ENCODE measurements at places on chromosomes 13 and 19.

- DNase-seq, result no peak
Observed at GRCh38 chr13:79908381-79908780, 427.4 kb downstream of the NDFIP2 start.

GRCh38 chr13:80168089-80168850, 172.7 kb downstream of the SPRY2 start:
- DNase-seq, result no peak

DNA sequence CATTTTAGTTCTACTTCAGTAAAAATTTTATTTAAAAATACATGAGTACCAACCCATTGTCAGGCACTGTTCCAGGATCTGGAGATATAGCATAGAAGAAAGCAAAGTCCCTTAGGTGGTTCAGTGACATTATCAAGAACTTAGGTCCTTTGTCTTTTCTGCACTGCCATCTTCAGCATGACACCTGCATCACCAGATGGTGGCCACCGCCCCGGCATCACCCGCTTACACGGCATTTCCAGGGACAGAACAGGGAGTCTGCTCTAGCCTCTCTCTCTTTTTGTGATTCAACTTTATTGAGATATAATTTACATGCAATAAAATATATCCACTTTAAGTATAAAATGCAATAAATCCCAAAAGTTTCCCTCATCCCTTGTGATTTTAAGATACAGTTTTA, 23.5 kb downstream of the DYRK1B start:
- no peak for DNase-seq

DNA sequence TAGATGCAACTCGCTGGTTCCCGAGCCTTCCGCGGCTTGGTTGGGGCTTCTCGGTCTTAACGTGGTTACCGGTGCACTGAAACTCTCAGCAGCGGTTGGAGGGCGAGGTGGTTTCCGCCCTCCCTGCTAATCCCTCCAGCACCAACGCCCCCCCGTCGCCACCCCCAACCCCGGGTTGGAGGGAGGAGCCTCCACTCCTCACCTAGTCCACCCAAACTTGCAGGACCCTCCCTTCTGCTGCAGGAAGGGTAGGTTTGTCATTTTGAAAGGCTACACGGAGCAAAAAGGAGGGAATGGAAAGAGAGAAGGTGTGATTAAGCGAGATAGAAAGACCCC, 465.0 kb downstream of the ITGBL1 start:
- no peak for DNase-seq

DNA sequence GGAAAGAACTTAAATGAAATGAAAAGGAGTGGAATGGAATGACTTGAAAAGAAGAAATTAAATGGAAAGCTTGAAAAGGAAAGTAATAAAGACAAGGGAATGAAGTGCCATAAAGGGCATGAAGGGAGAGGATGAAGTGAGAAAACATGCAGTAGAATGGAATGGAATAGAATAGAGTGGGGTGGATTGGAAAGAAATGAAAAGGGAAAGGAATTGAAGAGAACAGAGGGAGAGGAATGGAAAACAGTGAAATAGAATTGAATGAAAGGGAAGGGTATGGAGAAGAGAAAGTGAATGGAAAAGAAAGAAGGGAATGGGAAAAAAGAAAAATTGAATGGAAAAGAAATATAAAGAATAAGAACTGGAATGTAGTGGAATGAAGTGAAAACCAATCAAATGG, 9.2 kb upstream of the ZNF180 start:
- no peak for DNase-seq

- no peak for DNase-seq
Observed at GRCh38 chr13:24911133-24911908, 147.4 kb downstream of the RNF17 start.

GRCh38 chr13:24007979-24008620, 110.8 kb upstream of the C1QTNF9B start:
- no peak for DNase-seq

DNA sequence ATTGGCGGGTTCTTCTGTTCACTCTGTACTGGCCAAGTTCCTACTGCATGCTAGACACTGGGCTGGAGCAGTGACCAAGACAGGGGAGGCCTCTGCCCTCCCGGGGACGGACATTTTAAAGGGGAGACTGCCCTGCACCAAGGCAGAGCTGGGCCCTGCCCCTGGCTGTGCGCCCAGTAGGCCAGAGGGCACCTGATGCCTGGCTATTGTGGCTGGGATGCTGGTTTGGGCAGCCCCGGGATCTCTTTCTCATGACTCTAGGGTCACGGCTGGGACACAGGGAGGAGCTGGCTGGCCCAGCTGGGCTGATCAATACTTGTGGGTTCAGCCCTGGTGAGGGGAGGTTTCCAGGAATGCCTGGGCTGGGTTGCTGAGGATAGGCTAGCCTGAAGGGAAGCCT, 17.7 kb downstream of the LIPE start:
- no peak for DNase-seq

DNA sequence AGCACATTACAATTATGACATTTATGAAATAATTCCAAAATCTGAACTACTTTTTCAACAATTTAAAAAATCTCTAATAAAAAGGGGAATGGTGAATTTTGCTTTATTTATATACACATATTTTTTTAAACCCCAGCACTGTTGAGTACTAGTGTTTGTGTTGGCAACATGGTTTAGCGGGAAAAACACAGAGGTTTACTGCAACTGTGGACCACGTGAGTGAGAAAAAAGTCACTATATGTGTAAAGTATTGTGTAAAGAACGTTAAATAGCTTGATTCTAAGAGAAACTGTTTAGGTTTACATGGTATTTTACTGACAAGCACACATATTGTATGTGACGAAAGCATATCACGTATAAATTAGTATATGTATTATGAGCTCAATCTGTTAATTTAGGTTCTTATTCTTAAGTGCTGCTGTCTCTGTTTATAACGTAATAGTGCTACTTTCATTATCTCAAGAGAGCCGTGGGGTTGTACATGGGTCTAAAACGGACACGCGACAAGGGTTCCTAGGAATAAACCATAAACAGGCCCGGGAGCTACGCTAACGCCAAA, 617 bp downstream of the SKA3 start:
- DNase-seq, result no peak

GRCh38 chr19:6378486-6378885, 2.8 kb upstream of the PSPN start:
- no peak for DNase-seq

- no peak for DNase-seq
Observed at GRCh38 chr13:31437975-31438374, 238.2 kb downstream of the B3GLCT start.

DNA sequence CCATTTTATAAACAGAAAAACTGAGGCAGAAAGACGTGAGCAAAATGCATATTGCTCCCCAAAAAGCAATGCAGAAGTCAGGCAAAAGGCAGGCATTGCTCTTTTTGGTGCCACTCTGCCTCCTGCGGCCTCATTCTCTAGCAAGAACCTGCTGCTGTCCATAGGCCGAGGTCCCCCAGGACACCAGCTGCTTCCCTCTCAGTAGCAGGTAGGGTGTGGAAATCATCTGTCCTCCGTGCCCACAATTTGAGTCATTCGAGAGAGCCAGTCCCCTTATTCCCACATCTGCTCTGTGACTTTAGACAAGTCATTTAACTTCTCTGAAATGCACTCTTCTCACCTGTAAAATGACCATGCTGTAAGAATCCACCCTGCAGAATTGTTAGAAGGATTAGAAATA, 50.0 kb downstream of the TNFRSF19 start:
- DNase-seq, result no peak

DNA sequence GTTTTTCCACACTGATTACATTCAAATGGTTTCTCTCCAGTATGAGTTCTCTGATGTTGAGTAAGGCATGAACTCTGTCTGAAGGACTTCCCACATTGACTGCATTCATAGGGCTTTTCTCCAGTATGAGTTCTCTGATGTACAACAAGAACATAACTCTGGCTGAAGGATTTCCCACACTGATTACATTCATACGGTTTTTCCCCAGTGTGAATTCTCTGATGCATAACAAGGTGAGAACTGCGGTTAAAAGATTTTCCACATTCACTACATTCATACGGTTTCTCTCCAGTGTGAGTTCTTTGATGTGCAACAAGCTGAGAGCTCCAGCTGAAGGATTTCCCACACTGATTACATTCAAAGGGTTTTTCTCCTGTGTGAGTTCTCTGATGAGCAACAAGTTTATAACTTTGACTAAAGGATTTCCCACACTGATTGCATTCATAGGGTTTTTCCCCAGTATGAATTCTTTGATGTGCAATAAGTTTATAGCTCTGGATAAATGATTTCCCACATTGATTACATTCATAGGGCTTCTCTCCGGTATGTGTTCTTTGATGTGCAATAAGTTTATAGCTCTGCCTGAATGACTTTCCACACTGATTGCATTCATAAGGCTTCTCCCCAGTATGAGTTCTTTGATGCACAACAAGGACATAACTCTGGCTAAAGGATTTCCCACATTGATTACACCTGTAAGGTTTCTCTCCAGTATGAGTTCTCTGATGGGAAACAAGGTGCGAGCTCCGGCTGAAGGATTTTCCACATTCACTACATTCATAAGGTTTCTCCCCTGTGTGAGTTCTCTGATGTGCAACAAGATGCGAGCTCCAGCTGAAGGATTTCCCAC, 23.5 kb downstream of the ZNF180 start:
- no peak for DNase-seq

DNA sequence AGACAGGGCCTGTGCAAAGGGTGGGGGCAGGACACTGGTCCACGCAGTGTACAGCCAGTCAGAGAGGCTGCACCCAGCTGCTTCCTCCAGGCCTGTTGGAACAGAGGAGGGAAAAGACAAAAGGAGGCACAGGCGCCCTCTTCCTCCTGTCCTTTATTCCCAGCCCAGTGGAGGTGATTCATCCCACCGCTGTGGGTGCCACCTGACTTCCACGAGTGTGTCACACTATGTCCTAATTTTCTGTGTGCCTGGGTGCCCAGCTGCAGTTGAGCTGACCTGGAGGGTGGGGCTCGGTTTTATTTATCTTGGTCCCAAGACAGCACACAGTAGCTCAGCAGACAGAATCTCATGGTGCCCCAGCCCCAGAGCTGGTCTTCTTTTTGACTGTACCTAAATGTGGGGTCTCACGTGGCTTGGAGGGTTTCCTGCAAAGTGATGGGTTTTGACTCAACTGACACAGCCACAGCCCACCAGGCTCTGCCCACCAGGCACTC, 9.0 kb downstream of the EPS15L1 start:
- no peak for DNase-seq

GRCh38 chr13:111303559-111303958, 16.9 kb upstream of the TEX29 start:
- DNase-seq, result no peak

- no peak for DNase-seq
Observed at GRCh38 chr13:106467427-106468122, 67.9 kb downstream of the EFNB2 start.

DNA sequence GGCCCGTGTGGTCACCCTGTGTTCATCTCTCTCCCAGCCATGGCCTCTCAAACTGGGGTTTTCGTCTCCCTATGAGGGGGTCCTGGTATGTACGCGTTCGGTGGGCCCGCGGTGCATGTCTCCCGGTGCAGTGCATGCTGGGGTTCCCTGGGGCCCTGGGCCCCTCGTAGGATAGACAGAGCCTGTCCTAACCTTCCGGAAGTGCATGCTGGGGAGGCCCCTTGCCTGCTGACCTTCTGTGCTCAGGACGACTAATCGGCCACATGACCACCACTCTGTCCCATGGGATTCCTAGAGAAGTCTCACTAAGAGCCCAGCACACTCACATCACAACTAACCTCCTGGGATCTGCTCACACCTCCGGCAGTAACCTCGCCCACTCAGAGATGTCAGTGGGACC, 4.9 kb upstream of the USE1 start:
- no peak for DNase-seq

DNA sequence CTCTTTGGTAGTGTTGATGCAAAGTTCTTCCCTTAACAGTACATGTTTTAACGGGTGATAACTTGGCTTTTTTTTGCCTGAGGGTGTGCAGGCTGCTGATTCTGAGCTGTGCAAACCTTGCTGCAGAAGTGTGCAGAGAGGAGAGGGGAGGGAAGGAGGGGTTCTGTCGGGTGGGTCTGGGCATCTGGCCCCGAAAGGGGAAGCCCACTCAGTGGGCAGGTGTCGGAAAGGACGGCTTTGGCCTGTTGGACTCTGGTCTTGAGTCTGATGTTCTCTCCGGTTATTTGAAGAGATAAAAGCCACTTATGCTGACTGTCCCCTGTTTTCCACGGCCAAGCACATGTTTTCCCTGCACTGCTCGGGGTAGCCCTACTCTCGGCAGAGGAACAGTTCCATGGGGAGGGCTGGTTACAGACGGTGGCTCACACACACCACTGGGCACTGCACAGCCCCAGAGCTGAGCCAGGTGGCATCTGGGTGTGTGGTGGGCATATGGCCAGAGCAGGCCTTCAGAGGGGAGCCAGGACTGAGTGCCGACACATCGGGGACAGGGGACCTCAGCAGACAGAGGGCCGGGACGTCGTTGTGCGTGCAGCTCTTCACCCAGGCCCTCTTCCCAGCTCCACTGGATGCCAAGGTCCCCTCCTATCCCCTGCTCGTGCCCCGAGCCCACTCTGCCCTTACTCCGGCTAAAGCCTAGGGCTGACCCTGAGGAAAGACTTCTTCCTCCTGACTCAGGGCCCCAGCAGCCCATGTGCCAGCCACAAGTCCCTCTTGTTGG, 93.2 kb downstream of the TEX29 start:
- DNase-seq, result no peak

DNA sequence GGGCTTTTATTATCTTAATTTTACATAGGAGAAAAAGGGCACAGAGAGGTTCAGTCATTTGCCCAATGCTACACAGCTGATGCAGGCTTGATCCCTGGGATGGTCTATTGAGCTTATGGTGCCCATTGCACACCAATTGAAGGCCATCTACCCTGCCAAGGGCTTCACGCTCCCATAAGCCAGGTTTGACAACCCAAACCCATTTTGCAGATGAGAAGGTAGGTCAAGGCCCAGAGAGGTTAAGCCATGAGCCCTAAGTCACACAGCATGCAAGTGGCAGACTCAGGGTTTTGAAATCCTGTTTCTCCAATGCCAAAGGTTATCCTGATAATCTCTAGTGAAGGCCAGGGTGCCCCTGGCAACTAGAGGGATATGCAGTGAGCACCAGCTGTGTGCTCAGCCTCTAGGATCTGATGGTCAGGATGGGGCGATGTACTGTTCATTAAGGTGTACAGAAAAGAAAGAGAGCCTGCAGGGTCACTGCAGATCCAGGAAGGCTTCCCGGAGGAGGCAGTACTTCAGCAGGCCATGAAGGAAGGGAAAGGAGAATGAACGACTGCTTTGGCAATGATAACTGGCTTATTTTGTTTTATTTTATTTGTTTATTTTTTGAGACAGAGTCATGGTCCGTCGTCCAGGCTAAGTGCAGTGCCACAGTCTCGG, 8.1 kb downstream of the CREB3L3 start:
- DNase-seq, result no peak

DNA sequence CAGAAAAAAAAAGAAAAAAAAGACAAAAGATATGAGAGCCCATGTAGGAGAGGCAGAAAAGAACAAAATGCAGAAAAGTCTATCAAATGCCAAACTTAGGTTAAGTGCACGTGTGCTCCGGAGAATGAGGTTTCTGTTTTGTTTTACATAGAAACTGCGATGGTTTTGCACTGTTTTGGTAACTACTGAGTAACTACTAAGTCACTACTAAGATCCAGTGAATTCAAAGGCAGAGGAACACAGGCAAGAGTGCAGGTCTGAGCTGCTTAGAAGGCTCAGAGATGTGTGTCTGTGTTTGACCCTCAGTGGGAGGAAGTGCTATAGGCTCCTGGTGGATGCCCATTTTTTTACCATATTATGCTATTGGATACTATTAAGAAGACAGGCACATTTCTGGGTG, 299.3 kb downstream of the NDFIP2 start:
- no peak for DNase-seq

- no peak for DNase-seq
Observed at GRCh38 chr13:46909042-46909441, 12.2 kb upstream of the HTR2A start.
